ENCODE measurements at places on chromosomes 7 and 10.

DNA sequence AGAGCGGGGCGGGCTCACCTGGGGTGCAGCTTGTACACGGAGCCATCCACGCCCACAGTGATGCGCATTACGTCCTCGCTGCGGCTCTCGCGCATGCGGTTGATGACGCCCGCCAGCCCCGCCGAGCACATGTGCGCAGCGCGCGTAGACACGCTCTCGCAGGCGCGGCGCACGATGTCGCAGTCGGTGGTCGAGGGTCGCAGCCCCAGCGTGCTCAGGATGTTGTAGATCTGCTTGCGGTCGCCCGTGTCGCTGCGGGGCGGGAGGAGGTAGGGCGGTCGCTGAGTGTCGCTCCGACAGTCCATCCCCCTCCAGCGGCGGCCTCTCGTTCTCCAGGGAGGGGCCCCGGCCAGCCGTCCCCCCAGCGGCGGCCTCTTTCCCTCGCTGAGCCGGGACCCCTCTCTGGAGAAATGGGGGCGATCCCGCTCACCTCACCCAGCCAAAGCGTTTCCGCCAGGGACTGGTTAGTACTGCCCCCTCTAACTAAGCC is 4.4 kb upstream of the MYL7 start:
- peak; percentile 25 for DNase-seq

GRCh38 chr10:20990604-20991003 is 93.5 kb upstream of the NEBL start:
- no peak for DNase-seq

- DNase-seq, result no peak
Observed at GRCh38 chr7:69367780-69368179, 230.5 kb upstream of the AUTS2 start.

- DNase-seq, result no peak
Observed at GRCh38 chr10:7560519-7560918, 106.2 kb downstream of the ITIH5 start.

DNA sequence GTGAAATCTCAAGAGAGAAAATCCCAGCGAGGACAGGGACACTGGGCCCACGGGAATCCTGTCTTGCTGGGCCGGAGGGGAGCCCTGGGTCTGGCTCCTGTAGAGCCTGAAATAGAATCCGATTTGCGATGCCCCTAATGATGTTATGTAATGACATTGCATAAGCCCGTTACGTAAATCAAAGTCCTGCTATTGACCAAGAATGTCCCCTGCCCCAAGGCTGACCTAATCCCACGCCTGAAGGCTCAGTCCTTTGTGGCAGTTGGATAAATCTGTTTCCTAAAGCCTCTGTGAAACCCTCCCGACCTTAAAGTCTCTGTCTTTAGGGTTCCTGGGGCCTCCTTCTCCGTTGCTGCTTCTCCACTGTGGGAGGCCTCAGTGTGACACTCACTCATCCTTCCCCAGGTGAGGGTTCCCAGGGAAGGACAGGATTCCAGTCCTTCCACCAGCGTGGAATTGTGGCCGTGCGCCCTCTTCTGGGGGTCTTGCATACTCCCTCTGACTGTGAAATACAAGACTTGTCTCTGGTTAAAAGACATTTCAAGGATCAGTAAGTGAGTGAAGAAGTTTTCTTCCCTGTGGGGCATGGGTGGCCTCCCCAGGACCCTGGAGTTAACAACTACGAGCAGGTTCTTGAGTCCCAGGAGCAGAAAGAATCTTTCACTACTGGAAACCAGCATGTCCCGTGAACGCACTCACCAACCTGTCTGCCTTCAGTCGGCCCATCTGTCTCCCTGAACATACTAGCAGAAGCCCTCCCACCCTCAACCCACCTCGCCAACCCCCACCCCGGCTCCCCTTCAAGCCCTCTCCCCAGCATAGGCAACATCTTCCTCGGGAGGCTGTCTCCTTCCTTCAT is 19.8 kb downstream of the ZNF467 start:
- no peak for DNase-seq

GRCh38 chr7:34190299-34190698 is 285.0 kb downstream of the BMPER start:
- DNase-seq, result no peak

GRCh38 chr10:58608351-58608750 is 95.7 kb downstream of the BICC1 start:
- DNase-seq, result no peak

DNA sequence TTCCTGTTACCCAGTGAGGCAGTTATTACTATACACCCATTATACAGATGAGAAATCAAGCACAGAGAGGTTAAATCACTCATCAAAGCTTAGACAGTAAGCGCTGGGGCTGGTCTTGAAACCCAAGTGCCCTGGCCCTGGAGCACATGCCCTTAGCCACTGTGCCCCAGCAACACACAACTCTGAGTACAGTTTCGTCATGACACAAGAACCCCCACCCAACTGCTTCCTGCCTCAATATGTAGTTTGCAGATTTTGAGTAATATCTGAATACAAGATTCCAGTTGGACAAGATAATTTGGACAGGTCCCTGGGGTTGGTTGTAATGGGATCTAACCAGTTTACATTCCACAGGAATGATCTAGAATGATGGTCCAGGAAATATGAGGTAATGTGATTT is 62.8 kb downstream of the SH3PXD2A start:
- DNase-seq, result no peak
